ENCODE measurements at places on chromosomes 3 and 15.
A peak's percentile ranks its signal among the peaks of the same experiment; 100 is the strongest.

DNA sequence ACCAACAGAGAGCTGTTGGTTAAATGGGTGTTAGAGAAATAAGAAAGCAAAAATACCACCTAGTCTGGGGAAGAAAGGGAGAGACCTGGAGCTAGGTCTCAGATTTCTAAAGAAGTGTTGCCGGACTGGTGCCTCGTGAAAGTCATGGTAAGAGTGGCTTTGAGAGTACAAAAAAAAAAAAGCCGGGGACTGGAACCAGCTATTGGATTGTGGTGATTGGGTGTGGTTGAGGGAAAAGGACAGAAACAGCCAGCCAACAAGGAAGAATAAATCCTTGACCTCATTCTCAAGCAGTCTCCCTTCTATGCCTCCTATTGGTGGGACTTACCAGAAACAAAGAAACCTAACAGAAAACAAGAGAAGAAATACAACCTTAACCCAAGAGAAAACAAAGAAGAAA is 346.4 kb upstream of the KCNMB2 start:
- DNase-seq, result no peak

- no peak for DNase-seq
Observed at GRCh38 chr3:106317141-106318055, 448.6 kb upstream of the CBLB start.

DNA sequence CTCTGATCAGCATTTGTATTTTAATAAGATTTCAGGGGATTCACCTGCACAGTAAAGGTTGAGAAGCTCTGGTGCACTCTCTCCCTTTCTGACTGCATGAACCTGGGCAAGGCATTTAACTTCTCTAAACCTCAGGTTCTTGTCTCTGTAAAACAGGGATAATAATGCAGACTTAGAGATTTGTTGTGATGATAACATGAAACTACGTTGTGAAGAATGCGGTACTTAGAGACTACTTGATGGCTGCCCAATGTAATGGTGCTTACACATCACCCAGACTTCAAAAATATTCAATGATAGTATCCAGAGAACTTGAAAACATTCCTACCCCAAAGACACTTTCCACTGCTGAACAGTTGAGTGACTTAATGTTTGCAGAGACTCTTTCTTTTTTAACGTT is 19.8 kb upstream of the TNFSF10 start:
- DNase-seq, result no peak

- no peak for DNase-seq
Observed at GRCh38 chr3:99910752-99911290, 93.2 kb downstream of the CMSS1 start.

DNA sequence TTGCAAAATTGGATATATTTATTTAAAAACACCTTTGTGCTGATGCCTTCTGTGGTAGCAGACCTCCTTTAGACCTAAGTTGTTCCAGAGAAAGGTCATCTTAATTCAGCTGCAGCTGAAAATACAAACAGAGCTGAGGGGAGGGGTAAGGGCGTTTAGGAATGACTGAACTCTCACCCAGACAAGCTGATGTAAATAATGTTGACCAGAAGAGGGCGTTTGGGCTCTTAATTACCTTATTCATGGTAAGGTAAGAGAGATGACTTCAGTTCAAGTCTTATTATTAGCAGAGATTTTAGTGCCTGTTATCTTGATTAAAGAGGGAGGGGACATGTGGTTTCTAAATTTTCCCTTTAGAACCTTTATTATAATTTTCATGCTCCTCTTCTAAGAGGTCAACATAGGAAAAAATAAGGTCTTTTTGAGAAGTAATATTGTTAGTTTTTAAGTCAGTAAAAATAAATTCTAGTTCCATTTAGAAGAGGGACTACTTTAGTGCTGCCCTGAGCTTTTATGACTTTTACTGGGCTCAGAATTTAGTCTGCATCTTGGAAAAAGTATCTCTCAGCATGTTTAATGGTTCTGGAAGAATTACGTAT is 46.3 kb downstream of the GPR171 start:
- DNase-seq, result peak; percentile 81

DNA sequence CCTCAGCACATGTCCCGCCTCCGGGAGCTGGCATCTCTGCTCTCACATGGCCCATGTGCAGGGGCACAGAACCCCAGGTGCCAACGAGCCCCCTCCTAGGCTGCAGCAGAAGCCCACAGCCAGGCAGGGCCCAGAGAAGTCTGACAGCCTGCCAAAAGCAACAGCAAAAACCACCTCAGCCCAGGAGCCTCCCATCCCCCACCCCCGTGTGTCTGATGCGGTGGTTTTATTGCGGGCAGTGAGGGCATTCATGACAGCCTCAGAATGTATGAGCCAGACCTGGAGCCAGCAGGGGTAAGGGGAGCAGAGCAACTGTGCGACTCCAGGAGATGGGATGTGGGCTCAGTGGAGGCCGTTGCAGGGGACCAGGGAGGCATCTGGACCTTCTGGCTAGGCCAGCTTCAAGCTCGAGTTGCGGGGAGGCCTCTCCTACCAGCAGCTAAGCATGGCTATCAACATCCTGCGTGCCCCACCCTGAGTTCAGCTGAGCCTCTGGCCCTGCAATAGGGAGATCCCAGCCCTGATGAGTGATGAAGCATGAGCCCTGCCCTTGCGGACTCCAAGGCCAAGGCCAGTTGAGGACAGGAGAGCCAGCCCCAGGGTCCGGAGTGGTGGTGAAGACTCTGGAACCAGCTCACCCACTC is 52.5 kb downstream of the CYP11A1 start:
- DNase-seq, result no peak

DNA sequence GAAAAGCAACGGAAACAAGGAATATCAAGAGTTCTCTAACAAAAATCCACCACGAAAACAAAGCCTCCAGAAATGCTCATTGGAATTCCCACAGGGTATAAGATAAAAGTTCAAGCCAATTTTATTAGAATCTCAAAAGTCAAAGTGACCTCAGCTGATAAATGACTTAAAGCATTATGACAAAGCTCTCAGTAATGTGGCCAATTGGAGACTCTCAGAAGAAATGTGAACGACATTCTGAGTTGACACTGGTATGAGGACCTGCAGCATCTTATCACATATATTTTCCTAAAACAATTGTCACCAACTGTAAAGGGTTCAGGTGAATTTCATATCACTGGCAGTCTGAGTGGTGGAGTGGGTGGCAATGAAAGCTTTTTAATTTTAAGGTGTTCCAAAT is 199.1 kb downstream of the FOXP1 start:
- DNase-seq, result no peak

DNA sequence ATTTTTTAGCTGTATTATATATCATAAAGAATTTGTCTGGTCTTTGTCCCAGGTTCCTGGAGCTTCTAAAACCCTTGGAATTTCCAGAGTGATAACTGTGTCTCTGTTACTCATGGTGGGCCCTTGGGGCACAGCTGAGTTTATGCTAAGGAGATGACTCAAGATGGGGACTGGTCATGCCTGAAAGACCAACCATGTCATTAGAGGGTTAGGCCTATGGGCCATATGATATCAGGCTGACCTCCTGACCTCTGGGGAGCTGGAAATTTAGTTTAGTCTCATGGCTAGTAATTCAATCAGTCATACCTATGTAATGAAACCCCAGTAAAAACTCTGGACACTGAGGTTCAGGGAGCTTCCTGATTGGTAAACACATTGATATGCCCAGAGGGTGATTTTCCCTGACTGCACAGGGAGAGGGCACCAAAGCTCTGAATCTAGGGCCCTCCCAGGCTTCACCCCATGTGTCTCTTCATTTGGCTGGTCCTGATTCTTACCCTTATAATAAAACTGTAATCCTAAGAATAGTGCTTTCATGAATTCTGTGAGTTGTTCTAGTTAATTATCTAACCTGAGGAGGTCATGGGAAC is 69.6 kb downstream of the EEFSEC start:
- DNase-seq, result no peak

- DNase-seq, result peak; percentile 22
Observed at GRCh38 chr3:19947549-19948225, 790 bp downstream of the RAB5A start.

GRCh38 chr3:2770451-2770850 is 339.7 kb downstream of the IL5RA start:
- DNase-seq, result no peak

DNA sequence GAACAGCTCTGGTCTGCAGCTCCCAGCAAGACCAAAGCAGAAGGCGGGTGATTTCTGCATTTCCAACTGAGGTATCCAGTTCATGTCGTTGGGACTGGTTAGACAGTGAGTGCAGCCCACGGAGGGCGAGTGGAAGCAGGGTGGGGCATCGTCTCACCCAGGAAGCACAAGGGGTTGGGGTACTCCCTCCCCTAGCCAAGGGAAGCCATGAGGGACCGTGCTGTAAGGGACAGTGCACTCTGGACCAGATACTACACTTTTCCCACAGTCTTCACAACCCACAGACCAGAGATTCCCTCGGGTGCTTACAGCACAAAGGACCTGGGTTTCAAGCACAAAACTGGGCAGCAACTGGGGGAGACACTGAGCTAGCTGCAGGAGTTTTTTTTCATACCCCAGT is 8.5 kb upstream of the SLC25A36 start:
- no peak for DNase-seq

GRCh38 chr3:79555655-79556054 is 212.1 kb downstream of the ROBO1 start:
- DNase-seq, result no peak
